ENCODE measurements at places on chromosomes 16 and 17.

DNA sequence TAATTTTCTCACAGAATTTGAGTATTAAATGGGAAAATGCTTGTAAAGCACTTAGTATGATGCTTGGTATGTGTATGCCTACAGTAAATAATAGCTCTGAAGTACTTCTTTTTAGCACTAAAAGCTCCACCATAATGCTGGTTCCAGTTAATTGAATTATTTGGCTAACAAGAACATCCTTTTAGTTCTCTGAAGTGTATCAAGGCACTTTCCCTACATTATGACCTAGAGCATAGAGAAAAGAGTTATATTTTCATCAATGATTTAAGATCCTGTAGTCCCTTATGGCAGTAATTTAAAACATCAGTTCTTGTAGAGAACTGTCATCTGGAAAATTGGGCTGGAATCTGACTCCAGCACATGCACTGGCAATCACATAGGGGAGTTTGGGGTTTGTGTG is 21.9 kb upstream of the PHAF1 start:
- DNase-seq, result no peak

DNA sequence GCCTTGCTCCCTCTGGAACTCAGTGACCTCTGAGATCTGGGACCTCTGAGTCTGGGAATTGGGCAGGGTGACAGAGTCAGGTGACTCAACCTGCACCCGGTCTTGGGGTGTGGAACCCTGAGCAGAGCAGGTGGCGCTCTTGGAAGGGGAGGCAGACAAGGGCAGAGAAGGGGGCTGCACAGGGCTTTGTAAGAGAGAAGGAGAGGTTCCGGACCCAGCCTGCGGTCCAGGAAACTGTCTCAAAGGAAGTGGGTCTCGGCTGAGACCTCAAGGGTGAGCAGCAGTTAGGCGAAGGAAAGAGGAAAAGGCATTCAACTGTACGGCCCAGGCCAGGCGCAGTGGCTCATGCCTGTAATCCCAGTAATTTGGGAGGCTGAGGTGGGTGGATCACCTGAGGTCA is 10.0 kb upstream of the RIPOR1 start:
- no peak for DNase-seq

DNA sequence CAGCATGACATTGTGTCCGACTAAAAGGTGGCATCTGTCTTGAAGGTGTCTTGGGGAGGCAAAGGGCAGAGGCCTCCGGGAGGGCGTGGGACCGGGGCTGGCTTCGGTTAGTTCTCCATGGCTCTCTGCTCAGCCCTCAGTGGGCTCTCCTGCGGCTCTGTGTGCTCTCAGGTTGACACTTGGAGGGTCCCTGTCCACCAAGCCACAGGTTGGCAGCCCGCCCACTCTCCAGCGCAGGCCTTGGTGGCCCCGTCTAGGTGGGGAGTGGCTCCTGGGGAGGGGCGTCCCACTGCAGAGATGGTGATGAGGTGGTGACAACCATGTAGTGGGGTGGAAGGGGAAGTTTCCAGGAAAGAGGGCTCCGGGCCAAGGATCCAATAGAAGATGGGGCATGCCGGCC is 31.6 kb downstream of the ADGRG5 start:
- no peak for DNase-seq

- no peak for DNase-seq
Observed at GRCh38 chr17:16926571-16927451, 45.1 kb downstream of the TNFRSF13B start.

DNA sequence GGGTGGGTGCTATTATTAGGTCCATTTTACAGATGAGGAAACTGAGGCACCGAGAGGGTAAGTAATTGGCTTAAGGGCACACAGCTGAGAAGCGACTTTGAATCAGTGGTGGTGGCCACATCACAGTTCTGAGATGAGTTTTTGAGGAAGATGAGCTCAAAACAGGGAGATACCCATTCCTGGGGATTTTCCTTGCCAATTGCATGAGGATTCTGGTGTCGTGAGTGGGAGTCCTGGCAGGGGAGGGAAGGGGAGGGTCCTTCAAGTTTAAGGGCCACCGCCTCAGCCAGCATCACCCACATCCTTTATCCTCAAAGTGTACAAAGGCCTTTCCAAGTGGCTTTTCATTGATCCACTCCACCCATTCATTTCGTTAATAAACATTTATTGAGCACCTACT is 45.3 kb downstream of the IL21R start:
- DNase-seq, result no peak

- peak; percentile 40 for DNase-seq
Observed at GRCh38 chr16:57039148-57039812, 49.9 kb downstream of the NLRC5 start.

- DNase-seq, result no peak
Observed at GRCh38 chr16:88931373-88931900, 45.6 kb downstream of the CBFA2T3 start.

DNA sequence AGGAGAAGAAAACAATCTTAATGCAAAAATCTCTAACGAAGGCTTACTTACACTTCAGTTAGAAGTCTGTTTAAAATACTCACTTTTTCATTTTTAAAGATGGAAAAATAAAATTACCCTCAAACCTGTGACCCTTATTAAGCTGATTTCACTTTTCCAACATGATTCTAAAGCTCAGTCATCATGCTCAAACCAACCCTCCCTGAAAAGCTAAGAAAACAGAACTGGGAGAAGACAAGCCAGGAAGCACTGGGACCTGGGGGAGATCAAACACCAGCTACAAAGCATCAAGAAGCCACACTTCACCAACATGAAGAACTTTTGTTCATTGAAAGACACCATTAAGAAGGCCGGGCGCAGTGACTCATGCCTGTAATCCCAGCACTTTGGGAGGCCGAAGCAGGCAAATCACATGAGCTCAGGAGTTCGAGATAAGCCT is 88.8 kb downstream of the LITAF start:
- DNase-seq, result no peak

- no peak for DNase-seq
Observed at GRCh38 chr16:82735673-82736091, 108.9 kb downstream of the CDH13 start.

DNA sequence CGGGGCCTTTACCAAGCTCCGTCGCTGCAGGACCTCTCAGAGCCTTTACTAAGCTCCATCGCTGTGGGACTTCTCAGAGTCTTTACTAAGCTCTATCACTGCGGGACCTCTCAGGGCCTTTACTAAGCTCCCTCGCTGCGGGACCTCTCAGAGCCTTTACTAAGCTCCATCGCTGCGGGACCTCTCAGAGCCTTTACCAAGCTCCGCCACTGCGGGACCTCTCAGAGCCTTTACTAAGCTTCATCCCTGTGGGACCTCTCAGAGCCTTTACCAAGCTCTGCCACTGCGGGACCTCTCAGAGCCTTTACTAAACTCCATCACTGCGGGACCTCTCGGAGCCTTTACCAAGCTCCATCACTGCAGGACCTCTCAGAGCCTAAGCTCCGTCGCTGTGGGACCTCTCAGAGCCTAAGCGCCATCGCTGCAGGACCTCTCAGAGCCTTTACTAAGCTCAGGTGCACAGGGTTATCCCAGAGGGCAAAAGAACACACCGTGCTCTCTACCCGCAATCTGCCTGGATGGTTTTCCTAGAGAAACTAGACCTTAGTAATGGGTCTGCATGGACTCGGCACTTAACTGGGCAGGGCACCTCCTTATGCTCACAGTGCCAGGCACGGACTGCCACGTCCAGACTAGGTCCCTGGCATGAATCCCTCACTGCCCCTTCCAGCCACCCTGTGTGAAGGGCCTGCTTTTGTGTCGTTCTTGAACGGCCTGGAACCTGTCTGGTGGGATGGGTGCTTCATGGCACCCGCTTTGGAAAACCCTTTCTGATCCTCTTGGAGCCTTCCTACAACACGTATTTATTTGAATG is 69.2 kb upstream of the DOC2B start:
- DNase-seq, result no peak

GRCh38 chr16:10296956-10297340 is 88.9 kb upstream of the ATF7IP2 start:
- no peak for DNase-seq

DNA sequence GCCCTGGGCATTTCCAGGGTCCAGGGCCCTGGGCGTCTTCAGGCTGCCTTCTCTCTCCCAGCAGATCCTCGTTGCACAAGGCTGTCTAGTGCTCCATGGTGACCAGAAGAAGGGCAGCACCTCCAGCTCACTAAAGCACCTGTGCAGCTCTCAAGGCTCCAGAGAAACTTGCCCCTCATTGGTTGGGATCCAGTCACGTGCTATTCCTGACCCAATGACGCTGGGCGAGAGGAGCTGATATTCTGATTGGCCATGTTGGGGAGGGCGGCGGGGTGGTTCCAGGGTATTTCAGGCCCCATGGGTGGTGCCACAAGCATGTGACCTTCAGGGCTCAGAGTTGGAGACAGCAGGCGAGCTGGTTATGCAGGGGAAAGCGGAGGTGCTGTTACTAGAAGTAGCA is 309.1 kb downstream of the TOX3 start:
- no peak for DNase-seq

DNA sequence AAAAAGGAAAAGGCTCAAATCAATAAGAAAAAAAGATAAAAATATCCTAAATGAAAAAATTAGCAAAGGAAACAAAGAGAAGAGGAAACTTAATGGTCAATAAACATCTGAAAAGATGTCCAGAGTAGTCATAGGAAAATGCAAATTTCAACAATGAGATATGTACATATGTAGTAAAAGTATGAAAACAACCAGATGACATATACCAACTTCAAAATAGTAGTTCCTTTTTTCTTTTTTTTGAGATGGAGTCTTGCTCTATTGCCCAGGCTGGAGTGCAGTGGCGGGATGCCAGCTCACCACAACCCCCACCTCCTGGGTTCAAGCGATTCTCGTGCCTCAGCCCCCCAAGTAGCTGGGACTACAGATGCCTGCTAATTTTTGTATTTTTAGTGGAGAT is 21.7 kb upstream of the NFAT5 start:
- DNase-seq, result no peak

DNA sequence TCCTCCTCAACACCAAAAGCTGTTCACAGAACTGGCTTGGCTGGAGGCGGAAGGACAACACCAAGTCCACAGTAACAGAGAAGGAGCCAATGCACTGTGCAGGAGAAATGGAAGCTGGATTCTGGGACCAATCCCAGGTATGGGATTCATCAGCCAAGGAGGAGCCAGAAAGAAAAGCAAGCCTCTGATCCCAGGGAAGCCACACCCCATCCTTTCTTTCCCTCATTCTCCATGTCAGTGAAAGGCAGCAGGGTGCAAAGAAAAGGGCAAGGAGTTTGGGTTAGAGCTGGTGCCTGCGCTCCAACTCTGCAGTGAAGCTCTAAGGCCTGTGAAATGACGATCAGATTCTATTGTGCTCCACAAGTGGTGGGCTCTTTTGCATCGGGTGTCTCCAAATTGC is 11.0 kb downstream of the DCAKD start:
- DNase-seq, result no peak

DNA sequence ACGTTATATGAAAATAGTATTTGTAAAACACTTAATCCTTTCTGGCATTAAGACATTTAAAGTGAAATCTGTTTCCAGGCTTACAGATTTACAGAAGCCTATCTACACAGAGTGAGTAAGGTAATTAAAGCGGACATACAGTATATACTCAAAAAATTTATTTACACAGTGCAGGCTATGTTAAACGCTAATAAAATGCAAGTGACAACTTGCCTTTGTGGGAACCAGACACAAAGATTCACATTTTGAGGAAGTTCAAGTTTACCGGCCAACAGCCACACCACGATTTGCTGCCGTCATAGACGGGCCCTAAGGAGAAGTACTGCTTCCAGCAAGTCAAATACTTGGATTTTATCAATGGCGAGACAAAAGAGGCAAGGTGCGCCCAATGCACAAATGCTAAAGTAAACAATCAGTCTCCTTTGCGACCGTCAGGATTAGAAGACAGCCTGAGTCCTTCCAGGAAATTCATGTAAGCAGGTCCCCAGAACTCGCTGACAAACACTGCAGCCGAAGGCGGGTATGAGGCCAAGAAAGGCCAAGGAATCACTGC is 801 bp downstream of the VPS35 start:
- DNase-seq, result no peak

GRCh38 chr17:17785407-17785806 is 51.4 kb downstream of the SREBF1 start:
- DNase-seq, result no peak

DNA sequence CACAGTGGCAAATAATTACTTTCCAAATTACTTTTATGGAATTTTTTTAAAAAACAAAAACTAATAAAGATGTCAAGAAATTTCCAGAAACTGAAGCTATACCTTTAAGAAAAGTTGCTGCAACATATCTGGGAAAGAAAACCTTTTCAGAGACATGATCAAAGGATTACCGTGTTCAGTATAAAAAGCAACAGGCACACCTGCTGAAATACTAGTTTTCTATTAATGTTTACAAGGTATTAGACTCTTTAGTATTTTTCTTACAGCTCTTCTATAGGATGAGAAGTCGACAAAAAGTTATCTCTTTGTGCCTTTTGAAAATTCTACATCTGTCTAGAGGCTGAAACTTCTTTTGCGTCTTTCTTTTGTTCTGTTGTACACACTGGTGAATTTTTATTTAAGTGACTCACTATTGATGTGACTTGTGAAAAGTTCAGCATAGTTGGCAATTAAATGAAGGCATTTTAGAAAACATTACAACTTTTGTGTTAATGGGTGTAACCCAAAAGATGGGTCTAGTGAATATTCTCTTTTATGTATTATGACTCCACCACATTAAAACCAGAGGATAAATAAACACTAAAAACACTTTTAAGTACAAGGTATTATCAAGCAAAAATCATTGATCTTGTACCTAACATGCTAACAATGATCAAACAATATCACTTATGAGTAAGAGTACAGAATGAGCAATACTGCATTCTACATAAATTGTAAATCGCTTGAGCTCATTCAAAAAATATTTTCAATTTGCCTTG is 23.8 kb downstream of the NACA2 start:
- DNase-seq, result no peak

DNA sequence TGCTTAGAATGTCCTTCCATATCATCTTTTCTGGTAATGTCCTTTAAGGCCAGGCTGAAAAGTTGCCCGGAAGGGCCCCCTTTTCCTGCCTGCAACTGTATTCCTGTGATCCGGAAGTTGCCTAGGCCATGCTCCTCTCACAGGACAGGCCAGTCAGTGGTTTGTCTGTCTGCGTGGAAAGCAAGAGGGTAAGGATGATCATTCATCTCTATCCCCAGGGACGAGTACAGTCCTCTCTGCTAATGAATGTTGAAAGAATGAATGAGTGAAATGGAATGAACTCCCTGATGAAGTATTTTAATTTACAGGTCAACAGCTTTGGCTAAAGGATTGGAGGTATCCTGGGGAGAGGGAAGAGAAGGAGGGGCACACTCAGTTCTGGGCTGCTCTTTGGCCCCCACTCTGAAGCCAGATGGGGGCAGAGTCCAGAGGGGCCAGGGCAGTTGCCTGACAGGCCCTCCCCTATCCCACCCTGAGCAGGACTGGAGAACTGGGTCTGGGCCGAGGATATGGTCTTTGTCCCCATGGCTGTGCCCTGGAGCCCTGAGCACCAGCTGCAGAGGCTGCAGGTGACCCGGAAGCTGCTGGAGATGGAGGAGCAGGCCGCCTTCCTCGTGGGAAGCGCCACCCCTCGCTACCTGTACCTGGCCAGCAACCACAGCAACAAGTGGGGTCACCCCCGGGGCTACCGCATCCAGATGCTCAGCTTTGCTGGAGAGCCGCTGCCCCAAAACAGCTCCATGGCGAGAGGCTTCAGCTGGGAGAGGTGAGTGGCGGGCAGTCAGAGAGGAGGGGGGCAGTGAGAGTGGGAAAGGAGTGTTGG is 3.2 kb downstream of the AOC3 start:
- no peak for DNase-seq
